AG08395 (cell line): ENCODE measurements at places on chromosomes 3 and 15.

GRCh38 chr3:184953401-184953800, 141.4 kb downstream of the VPS8 start:
- no peak for DNase-seq

- no peak for DNase-seq
Observed at GRCh38 chr3:177589041-177589650, 391.9 kb upstream of the TBL1XR1 start.

DNA sequence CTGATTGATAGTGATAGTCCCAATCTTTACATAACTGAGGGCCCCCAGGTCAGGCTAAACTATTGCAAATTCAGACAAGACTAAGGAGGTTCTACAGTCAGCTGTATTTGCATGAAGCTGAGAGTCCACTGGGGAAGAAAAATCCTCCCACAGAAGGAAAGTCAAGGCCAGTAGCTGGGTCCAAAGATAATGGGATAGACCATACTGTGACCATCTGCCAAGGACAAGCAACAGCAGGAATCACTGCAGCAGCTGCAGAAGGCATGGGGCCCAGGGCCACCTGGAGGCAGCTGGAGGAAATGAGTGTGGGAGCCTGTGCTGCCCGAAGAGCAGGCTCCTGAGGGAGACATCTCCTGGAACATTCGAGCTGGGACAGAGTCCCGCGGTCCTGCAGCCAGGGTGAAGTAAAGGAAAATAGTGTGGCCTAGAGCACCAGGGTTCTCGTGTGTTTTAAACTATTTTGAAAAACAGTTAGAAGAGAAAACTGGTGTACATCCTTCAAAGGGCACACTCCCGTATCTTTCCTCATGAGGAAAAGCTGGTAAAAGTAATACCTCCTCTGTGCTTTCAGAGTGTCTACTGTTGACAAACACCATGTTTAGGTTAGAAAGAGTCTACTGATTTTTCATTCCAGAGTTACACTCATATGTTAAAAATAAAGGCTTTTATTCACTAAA, 13.2 kb upstream of the TMEM212 start:
- DNase-seq = peak; percentile 66

GRCh38 chr15:89401631-89402517, 67.2 kb upstream of the POLG start:
- DNase-seq = peak; percentile 27

DNA sequence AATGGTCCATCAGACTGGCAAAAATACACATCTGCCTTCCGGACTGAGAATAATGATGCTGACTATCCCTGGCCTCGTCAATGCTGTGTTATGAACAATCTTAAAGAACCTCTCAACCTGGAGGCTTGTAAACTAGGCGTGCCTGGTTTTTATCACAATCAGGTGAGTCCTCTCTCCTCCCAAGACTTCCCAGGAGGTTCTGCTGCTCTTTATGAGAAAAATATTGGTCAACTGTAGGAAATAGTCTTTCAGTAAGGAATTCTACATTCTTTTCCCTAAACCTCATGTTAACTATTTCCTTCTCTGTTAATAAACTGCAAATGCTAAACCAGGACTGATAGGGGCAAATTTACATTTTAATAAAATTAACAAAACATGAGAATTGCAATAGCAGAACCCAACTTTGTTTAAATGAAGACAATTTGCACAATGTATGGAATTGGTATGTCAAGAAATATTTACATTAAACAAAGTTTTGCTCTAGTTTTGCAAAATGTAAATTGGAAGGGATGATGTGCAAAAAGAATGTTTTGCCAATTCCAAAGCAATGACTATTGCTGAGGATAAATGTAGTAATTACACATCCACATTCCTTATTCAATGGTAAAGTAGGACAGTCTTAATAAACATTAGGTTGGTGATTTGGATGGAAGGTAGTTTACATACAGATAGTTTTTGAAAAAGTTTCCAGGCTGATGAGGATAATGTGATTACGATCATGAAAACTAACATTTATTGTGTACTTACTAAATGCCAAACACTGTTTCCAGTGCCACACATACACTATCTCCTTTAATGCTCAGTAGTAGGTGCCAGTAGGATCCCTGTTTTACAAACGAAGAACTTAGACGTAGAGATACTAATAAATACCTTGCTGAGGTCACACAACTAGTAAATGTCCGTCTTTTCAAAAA, 21.1 kb downstream of the UPK1B start:
- DNase-seq = peak; percentile 47

- DNase-seq = no peak
Observed at GRCh38 chr3:18438586-18438985, 13.4 kb upstream of the SATB1 start.

GRCh38 chr15:49145651-49146609, 9.5 kb downstream of the COPS2 start:
- peak; percentile 42 for DNase-seq

- DNase-seq = no peak
Observed at GRCh38 chr3:15942462-15942861, 144.7 kb upstream of the ANKRD28 start.

GRCh38 chr15:65355988-65356353, 21.8 kb downstream of the IGDCC3 start:
- no peak for DNase-seq

GRCh38 chr3:141273700-141274410, 42.2 kb downstream of the PXYLP1 start:
- no peak for DNase-seq
